ENCODE measurements at places on chromosomes 7 and 10.

DNA sequence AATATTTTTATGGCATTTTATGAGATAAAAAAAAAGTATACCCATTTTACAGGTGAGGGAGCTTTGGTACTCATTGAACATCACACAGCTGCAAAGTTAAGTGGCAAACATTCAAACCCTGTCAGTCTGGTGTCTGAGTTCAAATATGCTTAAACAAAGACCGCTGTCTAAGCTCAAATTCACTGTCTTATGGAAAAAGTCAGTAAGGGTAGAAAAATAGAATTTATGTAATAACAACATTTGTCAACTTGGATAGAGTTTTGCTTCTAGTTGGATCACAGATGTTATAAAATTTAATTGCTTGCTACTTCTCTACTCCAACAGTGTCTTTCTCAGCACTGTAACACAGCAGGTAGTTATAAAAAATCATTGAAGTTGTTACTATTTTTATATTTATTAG lies 161.7 kb upstream of the CSTF2T start:
- no peak for DNase-seq

DNA sequence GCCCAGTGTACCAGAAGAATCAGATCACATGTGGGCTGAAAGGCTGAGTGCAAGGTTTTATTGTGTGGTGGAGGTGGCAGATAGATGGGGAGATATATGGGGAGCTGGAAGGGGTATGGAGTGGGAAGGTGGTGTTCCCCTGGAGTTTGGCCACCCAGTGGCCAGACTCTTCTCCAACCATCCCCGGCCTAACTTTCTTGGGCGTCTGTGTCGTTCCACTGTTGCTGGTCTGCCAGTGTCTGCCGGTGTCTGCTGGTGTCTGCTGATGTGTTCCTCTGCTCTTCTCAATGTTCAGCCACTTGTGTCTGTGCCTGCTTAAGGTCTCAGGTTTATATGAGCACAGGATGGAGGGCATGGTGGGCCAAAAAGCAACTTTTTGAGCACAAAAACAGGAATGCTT lies 78.4 kb upstream of the PALS2 start:
- no peak for DNase-seq

- no peak for DNase-seq
Measured at GRCh38 chr7:20199015-20199737, 18.0 kb downstream of the MACC1 start.

DNA sequence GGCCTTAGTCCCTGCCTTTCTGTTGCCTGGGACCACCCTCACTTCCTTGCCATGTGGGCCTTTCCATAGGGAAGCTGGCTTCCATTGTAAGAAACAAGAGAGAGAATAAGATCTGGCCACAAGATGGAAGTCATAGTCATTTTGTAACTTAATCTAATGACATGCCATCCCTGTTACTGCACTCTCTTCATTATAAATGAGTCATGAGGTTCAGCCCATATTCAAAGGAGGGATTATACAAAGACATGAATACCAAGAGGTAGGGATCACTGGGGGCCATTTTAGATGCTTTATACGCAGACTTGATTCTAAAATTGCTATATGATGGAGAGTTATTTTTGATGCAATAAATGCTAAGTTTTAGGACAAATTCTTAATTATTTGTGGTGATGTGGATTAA lies 75.2 kb upstream of the CELF2 start:
- no peak for DNase-seq

- no peak for DNase-seq
Measured at GRCh38 chr10:73920089-73920488, 9.2 kb downstream of the PLAU start.

- no peak for DNase-seq
Measured at GRCh38 chr7:134601459-134601858, 45.2 kb upstream of the BPGM start.

GRCh38 chr10:133160826-133161471 lies 930 bp downstream of the KNDC1 start:
- DNase-seq = no peak

GRCh38 chr7:122726881-122727280 lies 24.2 kb upstream of the RNF148 start:
- DNase-seq = no peak

DNA sequence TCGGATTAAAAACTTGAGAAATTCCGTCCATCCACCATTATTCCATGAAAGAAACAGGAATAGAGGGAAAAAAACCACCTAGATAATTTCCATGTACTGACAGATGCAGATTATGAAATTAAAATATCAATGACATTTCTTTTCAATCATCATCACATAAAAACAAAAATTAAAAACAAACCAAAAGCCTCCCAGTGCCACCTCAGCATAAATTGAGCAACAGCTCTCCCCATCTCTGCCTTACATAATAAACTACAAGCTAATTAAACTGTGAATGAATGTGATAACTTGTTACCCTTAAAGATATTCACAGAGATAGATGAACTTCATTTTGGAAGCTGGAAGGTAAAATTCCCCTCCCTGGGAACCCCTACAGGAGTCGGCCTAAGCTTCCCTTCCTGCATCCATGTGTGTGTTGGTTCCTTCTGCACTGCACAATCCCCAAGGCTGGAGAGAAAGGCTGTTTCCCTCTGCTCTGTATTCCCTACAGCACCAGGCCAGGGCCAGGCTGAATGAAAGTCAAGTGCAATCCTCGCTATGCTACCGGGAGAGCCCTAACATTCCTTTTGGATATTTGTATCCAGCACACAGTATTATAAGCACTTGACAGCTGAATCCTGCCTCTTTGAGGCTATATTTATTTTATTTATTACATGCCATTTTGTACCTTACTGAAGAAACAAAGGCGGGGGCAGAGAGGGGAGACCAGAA lies 8.1 kb downstream of the CCDC6 start:
- DNase-seq = no peak

GRCh38 chr7:2224934-2225333 lies 7.8 kb downstream of the MAD1L1 start:
- DNase-seq = no peak

All from stimulated activated CD4-positive, alpha-beta T cell treated with anti-CD3 and anti-CD28 coated beads, Interleukin-2, amount 100 ng/mL, for 24 hours (primary cell).